NCI-H2171 treated with DMSO at 0.1 percent for 48 hours (cell line): ENCODE measurements at places on chromosomes 7 and 10.

- no peak for DNase-seq
Observed at GRCh38 chr10:88890681-88891381, 10.8 kb downstream of the STAMBPL1 start.

DNA sequence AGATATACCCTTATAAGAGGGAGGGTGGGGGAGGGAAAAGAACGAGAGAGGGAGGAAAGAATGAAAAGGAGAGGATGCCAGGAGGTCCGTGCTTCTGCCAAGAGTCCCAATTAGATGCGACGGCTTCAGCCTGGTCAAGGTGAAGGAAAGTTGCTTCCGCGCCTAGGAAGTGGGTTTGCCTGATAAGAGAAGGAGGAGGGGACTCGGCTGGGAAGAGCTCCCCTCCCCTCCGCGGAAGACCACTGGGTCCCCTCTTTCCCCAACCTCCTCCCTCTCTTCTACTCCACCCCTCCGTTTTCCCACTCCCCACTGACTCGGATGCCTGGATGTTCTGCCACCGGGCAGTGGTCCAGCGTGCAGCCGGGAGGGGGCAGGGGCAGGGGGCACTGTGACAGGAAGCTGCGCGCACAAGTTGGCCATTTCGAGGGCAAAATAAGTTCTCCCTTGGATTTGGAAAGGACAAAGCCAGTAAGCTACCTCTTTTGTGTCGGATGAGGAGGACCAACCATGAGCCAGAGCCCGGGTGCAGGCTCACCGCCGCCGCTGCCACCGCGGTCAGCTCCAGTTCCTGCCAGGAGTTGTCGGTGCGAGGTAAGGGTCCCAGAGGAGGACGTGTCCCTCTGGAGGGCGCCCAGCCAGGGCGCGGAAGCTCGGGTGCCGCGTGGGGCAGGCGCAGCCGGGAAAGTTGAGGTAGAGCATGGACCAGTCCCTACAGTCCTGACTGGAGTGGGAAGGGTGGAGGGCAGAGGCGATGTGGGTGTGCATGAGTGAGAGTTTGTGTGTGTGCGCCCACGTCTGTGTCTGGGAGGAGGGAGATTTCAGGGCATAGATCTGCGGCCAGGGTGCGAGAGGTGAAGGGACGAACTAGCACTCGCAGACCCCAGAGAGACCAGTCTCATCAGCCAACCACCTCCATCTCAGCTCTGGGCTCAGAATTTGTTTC is 844 bp downstream of the GRM3 start:
- no peak for DNase-seq

DNA sequence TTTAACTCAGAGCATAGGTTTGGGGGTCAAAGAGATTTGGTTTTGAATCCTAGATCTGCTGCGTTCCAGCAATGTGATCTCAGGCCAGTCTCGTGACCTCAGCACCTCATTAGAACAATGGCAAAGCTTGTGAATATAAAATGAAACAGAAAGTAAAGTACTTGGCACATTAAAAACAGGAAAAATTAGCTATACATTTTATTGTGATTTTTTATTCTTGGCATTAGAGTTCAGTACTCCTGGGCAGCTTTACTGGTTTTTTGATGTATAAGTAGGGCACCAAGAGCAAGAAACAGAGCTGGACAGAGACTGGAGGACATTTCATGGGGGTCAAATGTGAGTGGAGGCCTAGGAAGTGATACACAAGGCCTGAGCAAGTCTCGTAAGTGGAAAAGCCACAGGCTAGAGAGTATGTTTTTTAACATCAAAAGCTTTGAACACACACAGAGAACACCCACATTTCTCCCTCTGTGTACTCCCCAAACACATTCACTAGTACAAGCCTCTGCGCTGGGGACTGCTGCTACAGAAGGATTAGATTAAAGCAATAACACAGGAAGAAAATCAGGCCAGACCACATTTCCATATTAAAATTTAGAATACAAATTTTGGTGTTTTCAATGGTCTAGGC is 157.2 kb upstream of the SLC25A13 start:
- DNase-seq = no peak

DNA sequence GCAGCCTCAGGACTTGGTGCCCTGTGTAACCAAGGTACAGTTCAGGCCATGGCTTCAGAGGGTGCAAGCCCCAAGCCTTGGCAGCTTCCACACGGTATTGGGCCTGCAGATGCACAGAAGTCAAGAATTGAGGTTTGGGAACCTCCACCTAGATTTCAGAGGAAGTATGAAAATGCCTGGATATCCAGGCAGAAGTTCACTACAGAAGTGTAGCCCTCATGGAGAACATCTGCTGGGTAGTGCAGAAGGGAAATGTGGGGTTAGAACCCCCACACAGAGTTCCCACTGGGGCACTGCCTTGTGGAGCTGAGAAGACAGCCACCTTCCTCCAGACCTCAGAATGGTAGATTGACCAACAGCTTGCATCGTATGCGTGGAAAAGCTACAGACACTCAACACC is 3.4 kb upstream of the SEM1 start:
- DNase-seq = no peak

- DNase-seq = no peak
Observed at GRCh38 chr7:300048-300447, 10.1 kb downstream of the FOXL3 start.

DNA sequence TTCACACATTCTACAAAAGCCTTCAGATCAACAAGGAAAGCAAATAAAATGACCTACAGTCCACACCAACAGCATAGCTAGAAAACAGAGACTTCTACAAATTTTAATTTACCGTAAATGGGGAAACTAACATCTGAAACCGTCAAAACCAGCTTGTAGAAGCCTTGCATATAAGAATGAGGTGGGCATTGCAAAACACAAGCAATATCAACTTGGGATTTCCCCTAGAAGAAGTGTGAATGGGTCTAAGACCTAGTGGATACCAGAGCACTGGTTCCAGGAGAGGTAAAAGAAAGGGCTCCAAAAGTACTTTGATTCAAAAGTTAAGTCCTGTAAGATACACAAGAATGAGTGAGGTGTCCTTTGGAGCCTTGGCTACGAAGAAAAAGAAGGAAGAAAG is 18.7 kb downstream of the RTKN2 start:
- DNase-seq = no peak

DNA sequence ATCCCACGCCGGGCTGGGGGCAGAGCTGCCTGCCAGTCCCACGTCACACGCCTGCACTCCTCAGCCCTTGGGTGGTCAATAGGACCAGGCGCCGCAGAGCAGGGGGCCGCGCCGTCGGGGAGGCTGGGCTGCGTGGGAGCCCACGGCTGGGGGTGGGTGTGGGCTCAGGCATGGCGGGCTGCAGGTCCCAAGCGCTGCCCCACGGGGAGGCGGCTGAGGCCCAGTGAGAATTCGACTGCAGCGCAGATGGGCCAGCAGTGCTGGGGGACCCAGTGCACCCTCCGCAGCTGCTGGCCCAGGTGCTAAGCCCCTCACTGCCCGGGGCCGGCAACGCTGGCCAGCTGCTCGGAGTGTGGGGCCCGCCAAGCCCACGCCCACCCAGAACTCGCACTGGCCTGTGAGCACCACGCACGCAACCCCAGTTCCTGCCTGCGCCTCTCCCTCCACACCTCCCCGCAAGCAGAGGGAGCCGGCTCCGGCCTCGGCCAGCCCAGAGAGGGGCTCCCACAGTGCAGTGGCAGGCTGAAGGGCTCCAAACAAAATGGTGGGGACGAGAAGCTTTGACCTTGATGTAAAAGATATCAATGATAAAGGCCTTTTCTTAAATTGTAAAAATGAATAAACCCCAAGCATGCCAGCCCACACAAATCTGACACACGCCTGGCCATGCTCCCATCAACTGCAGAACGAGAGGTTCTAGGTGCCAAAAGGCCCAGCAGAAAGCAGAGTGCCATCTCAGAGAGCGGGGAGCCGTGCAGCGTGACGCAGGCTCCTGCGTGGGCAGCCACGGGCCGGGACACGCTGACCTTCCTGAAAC is 255.5 kb downstream of the MAD1L1 start:
- no peak for DNase-seq

DNA sequence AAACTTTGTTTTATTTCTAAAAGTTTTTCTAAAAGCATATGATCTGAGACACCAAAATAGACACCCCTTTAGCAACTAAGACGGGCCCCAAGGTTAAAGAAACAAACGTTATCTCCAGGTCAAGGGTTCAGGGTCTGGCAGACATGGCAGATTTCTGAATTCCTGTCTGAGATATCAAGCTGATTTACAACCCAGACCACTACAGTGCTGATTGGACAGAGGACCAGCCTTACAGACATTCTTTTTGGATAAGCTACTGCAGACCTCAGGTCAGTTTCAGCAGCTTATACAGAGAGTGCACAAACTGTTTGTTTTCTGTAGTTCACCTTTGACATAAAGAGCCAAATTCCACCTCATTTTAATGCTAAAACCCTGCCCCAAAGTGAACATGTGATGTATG is 34.8 kb downstream of the SVOPL start:
- DNase-seq = no peak

- no peak for DNase-seq
Observed at GRCh38 chr7:75881436-75882095, 2.7 kb downstream of the RHBDD2 start.

DNA sequence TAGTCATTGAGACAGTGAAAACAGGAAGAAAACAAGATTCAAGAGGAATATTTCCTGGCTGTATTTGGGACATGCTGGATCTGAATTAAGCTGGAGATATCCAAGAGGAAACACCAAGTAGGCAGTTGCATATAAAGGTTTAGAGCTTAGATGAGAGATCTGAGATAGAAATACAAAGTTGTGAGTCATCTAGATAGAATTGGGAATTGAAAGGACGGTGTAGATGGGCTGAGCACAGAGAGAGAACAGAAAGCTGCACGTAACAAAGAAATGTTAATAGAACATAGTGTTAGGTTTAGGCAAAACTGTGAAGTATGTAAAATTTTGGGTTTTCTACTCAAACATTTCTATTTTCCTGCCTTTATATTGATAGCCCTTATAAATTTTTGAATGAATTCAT is 218.5 kb upstream of the TMEM196 start:
- no peak for DNase-seq

DNA sequence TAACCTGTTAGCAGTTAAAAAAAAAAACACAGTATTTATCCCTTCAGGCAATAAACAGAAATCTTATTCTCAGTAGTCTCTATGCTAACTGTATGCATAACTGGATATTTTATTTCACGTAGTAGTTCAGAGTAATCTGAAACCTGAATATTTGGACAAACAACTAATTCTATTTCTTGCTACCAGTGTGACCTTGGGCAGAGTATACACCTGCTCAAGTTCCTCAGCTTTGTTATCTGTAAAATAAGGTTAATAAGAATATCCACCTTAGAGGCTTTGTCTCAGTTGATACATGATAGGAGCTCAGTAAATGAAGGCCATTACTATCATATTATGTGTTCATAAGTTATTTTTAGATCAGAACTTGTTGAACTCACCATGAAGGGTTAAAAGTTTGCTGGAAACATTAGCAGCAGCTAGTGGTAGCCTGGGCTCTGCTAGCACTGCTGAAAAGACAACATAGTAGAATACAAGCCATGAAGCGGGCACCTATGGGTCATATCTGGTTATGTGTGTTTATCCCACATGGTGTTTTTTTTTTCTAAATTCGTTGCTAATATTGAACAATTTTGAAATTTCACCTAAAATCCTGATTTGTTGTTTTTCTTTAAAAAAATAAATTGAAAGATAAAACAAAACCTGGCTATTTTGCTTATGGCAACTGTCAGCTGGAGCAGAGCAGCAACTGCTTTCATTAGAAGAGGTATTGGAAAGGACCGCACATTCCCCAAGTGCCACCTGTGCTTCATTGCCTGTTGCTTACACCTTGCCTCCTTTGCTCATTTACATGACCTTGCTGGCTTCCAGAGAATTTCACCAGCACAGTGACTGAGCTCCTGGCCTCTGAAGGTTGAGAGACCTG is 303.0 kb downstream of the PRKG1 start:
- no peak for DNase-seq

DNA sequence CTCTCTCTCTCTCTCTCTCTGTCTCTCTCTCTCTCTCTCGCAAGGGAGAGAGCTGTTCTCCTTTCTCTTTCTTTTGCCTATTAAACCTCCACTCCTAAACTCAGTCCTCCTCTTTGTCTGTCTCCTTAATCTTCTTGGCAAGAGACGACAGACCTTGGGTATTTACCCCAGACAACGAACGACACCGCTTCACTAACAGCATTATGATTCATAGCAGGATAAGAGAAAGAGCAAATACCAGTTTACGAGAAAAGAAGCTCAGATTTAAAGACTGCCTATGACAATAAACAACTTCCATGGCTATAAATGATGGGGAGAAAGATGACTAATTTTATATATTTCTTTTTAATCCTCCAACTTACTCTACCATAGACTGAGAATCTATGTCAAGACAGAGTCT is 1396.5 kb upstream of the CELF2 start:
- no peak for DNase-seq

GRCh38 chr10:85601526-85601925 is 765.1 kb downstream of the GRID1 start:
- no peak for DNase-seq

- DNase-seq = no peak
Observed at GRCh38 chr10:4094751-4095150, 309.7 kb upstream of the KLF6 start.

DNA sequence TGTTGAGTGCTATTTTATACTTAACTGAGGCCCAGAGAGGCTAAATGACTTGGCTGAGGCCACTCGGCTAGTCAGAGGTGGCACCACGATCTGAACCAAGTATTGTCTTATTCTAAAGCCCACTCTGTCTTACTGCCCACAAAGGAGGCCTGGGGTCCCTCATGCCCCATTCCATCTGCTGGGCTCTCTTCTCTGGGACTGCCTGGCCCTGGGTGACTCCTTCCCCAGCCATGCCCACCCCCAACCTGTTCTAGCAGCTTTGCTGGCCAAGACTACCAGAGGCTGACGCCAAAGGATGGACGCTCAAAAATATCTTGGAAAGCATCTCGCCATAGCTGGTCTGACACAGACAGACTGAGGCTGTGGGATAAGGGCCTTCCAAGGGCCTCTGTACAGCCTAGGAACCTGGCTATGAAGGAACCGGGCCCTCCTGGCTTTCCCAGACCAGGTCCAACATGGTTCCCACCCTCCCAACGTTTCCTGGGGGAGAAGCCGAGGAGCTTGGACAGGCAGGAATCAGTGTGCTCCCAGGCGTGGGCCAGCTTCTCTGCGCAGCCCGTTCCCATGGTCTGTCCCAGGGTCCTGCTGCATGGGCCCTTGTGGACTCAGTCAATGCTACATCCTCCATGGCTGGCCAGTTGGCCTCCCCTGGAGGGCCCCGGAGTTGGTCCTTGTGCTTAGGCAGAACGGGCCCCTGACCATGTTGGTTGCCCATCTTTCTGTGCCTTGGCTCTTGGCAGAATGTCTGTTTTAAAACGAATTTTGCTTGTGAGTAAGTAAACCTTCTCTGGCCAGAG is 11.7 kb downstream of the HSPA12A start:
- DNase-seq = no peak

GRCh38 chr10:91289305-91289704 is 68.8 kb downstream of the PCGF5 start:
- DNase-seq = no peak

DNA sequence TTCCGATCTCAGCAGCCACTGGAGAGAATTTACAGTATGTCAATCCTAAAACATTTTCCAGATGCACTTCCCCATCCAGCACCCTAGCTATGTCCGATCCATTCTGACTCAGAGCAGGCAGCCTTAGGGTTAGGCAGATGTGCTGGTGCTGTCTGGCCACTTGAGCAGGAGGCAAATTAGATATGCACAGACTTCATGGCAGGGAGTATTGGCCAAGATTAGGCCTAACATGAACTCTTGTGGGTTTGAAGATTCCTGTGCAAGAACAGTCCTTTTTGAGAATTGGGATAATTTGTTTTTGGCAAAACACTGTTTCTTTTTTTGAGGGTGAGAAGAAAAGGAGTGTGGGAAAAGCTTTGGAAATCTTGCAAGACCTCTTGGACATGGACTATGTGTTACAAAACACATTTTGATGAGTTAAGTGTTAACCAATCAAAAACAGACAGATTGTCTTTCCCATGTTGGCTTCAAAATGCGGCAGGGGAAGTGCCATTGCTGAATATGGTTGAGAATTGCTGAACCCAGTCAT is 218.6 kb upstream of the INHBA start:
- DNase-seq = no peak
